ENCODE measurements at places on chromosomes 13 and 19. TPM values are rescaled to one million over a fixed set of nuclear protein-coding genes. Genes with fewer than 3 reads are reported as not detected.

Gene PALM
- polyA plus RNA-seq: 4.8 TPM

Gene CCNE1
- 31.3 TPM for polyA plus RNA-seq

Gene ARL11
- 0.61 TPM for polyA plus RNA-seq

Gene MTUS2
- 0.12 TPM for polyA plus RNA-seq

Gene CACNA1A
- polyA plus RNA-seq: 6.8 TPM

Gene FFAR3
- not detected for polyA plus RNA-seq
